ENCODE measurements at places on chromosomes 7 and 10. TPM values are rescaled to one million over a fixed set of nuclear protein-coding genes. Genes with fewer than 3 reads are reported as not detected.

PNLIPRP2 gene
- total RNA-seq = not detected

ANXA8L1 gene
- total RNA-seq = not detected

LLCFC1 gene
- total RNA-seq = not detected

NAT16 gene
- total RNA-seq = not detected

PHTF2 gene
- 26.2 TPM for total RNA-seq

GRCh38 chr7:20190560-20191390 is 26.4 kb downstream of the MACC1 start:
- H3K27ac ChIP-seq = no peak overlapping the region
- no peak for DNase-seq
- H3K4me3 ChIP-seq = no peak overlapping the region

GRCh38 chr10:98424295-98425254 is 9.6 kb upstream of the PYROXD2 start:
- H3K4me3 ChIP-seq = no peak overlapping the region
- DNase-seq = no peak
- peaks cover 74% of the 10 kb centered on the region for H3K36me3 ChIP-seq
- no peaks in the 10 kb centered on the region for H3K4me1 ChIP-seq

DNA sequence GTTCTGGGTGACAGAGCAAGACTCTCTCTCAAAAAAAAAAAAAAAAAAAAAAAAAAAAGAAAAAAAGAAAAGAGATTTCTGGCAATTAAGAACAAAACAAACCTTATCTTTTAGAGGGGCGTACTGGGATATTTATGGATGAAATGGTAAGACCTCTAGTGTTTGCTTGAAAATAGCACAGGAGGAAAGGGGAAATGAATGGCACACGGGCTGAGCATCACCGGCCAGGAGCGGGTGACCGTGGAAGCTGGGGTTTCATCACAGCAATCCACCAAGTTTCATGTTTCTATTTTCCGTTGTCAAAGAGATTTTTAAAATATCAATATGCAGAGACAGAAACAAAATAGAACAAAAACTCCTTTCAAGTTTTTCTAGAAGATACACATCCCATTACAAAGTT is 105.6 kb downstream of the SVIL start:
- H3K36me3 ChIP-seq = peaks cover 83% of the 10 kb centered on the region
- H3K27me3 ChIP-seq = no peaks in the 10 kb centered on the region
- H3K4me1 ChIP-seq = peaks cover 51% of the 10 kb centered on the region
- DNase-seq = no peak
- peak overlapping the region; percentile 8 for H3K27ac ChIP-seq

DNA sequence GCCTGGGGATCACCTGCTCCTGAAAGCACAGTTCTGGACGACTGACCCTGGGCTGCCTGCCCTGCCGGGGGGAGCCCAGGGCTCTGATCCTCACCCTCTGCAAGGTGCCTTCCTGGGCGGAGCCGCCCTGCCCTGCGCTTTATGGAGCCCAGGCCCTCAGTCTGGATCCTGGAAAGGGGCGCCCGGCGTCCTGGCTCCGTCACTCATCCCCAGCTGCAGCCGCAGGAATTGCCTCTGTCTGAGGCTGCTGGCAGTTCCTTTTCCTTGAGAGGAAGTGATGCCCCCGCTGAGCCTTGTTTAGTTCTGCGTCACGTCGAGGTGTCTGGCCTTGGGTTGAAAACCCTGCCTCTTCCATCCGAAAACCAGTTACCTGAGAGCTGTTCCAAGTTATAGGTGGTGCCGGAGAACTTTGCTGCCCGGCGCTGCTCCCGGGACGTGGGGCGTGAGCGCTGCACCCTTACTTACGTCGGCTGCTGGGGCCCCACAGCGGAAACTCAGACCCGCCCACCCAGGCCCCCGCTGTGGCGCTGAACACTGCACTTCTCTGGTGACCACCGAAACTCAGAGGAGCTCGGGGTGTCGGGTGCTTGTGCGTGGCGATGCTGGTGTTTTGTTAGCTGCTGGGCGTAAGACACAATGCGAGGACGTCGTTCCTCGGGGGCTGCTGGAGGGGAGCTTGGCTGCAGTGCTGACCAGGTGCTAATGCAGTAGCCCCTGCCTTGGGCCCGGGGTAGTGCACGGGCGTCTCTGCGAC is 5.4 kb downstream of the MAFK start:
- H3K4me1 ChIP-seq = peaks cover 55% of the 10 kb centered on the region
- peak overlapping the region; percentile 97 for H3K27ac ChIP-seq
- peaks cover 19% of the 10 kb centered on the region for H3K36me3 ChIP-seq
- no peak for DNase-seq

DNA sequence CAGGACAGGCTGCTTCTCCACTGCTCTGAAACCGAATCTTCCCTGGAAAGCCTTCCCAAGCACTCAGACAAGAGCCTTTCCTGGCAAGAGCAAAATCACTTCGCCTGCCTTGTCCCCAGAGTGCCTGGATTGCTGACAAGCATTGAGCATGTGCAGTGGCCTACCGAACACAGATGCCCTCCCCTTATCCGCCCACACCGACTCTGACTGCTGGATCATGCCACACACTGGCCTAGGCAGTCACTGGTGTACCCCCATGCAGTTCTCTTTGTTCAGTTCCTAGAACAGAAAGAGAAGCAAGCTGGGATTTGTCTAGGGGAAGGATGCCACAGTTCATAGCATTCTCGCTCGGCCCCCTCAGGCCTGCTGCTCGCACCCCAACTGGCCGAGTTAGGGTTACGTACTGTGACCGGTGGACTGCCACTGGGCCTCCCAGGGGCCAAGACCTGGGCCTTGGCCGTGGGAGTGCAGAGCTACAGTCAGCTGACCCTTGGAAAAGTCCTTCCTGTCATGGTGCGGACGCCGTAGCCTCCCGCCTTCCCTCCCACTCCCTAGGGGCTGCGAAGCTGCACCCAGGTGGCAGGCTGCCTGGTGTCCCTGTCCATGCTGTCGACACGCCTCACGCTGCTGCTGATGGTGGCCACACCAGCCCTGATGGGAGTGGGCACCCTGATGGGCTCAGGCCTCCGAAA is 6.9 kb downstream of the ABCB8 start:
- no peak overlapping the region for H3K4me3 ChIP-seq
- H3K27ac ChIP-seq = no peak overlapping the region
- peaks cover 53% of the 10 kb centered on the region for H3K36me3 ChIP-seq
- no peak for DNase-seq

DNA sequence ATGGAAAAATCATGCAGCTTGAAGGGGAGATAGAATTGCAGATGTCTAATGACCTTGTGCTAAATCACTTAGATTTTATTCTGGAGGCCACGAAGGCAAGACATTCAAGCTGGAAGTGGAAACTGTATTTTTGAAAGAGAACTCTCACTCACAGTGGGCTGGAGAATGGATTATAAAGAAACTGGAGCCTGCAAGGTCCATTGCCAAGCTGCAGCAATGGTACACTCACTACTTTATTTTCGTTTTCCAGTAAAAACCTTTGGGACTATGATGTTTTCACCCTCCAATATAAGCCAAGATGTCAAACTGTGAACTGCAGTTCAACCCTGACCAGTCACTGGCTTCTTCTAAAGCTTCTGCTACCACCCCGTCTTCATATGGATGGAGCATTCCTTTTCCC is 62.0 kb downstream of the SKIDA1 start:
- H3K36me3 ChIP-seq = no peaks in the 10 kb centered on the region
- no peak overlapping the region for H3K4me3 ChIP-seq
- no peaks in the 10 kb centered on the region for H3K4me1 ChIP-seq
- no peak overlapping the region for H3K27ac ChIP-seq
- H3K27me3 ChIP-seq = no peaks in the 10 kb centered on the region

DNA sequence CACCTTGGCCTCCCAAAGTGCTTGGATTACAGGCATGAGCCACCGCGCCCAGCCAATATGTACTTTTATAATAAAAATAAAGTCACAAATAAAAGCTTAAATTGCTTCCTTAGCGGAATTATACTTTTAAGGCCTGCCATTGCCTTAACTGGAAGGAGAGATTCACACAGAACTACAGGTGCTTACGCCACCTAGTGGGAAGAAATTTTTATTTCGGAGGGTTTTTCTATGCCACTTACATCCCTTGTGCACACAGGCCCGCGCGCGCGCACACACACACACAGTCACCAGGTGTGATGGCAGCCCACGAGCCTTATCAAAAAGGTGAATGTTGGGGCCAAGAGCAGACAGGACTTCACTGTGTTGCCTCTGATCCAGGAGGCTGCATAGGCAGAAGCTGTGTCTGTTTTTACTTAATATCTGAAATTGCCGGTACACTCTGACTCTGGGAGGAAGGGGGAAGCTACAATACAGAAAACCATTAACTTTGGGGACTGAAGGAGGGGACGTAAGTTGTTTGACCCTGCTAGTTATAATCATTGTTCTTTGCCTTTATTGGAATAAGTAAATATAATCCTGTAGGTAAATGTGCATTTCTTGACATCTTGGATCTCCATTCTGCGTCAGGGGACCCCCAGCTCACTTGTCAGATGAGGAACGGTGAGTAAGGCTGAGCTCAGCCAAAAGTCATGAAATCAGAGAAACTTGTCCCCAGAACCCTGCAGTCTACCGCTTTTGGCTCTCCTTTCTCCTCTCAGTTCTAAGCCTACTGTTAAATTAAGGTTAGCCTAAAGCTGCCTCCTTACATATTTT is 87.1 kb downstream of the SLC16A9 start:
- H3K4me1 ChIP-seq = no peaks in the 10 kb centered on the region
- no peak overlapping the region for H3K4me3 ChIP-seq
- H3K36me3 ChIP-seq = no peaks in the 10 kb centered on the region
- DNase-seq = no peak

DNA sequence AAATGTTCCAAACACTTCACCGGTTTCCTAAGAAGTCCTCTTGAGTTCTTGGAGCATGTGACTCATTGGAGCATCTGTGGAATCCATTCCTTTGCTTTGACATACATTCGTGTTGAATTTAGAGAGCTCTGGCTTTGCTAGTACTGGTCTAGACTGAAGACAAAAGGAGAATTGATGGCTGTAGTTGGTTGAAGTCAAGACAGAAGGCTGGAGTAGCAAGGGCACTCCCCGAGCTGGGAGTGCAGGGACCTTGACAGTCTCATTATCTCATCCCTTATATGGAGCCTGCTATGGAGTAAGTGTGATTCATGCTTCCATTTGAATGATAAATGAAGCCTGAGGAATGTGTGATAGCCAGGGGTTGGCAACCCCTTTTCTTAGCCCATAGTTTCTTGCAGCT is 1249.1 kb downstream of the TYW1 start:
- DNase-seq = no peak
- no peaks in the 10 kb centered on the region for H3K27me3 ChIP-seq
- H3K36me3 ChIP-seq = no peaks in the 10 kb centered on the region

GRCh38 chr10:46514431-46514861 is 42.0 kb downstream of the GPRIN2 start:
- H3K4me3 ChIP-seq = no peak overlapping the region
- H3K27ac ChIP-seq = no peak overlapping the region
- no peaks in the 10 kb centered on the region for H3K36me3 ChIP-seq
- peaks cover 12% of the 10 kb centered on the region for H3K4me1 ChIP-seq
- no peak for DNase-seq

DNA sequence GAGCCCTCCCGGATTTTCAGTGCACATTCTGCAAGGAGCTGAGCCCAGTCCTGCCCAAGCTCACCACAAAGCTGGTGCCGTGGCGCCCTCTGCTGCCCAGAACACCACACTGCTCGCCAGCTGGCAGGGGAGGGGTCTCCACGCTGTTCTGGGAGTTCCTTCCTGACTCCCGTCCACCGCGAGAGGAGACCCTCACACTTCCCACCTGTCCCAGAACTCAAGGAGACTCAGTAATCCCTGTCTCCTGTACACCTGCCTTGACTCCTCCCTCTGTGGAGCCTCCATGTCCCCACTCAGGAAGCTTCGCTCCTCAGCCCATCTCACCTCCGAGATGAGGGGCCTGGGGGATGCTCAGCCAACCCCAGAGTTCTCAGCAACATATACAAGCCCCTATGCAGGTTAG is 11.3 kb downstream of the C10orf105 start:
- H3K4me1 ChIP-seq = peaks cover 13% of the 10 kb centered on the region
- H3K27ac ChIP-seq = no peak overlapping the region
- no peaks in the 10 kb centered on the region for H3K36me3 ChIP-seq

Measured in esophagus muscularis mucosa (tissue), 4 donors.